ENCODE measurements at places on chromosomes 2 and 18. TPM values are rescaled to one million over a fixed set of nuclear protein-coding genes. Genes with fewer than 3 reads are reported as not detected.

Gene LIPG
- total RNA-seq: 0.08 TPM

Gene NEU4
- not detected for total RNA-seq

Gene APLF
- 2.8 TPM for total RNA-seq

Gene KLHL41
- total RNA-seq: 0.25 TPM

Gene PSMG2
- 114 TPM for total RNA-seq

Gene NUP35
- 41.9 TPM for total RNA-seq

Gene DSC2
- not detected for total RNA-seq

Gene RFX8
- 0.11 TPM for total RNA-seq

Gene RAB6C
- total RNA-seq: 0.06 TPM

Gene TXNDC2
- not detected for total RNA-seq

Gene MERTK
- 0.51 TPM for total RNA-seq

Gene NR4A2
- 34.7 TPM for total RNA-seq

Gene METTL8
- 55.8 TPM for total RNA-seq

Gene ARHGAP25
- 64.0 TPM for total RNA-seq

Gene HK2
- total RNA-seq: 104 TPM

Gene CGREF1
- total RNA-seq: 4.7 TPM

Gene ASB18
- not detected for total RNA-seq

Gene ADI1
- total RNA-seq: 29.2 TPM

Gene SAG
- 0.15 TPM for total RNA-seq

Gene AMER3
- total RNA-seq: not detected

Gene VIT
- not detected for total RNA-seq

Gene SIX3
- total RNA-seq: not detected

Gene EHD3
- total RNA-seq: 1.7 TPM

Gene TMEM247
- total RNA-seq: not detected

Gene ANKRD53
- total RNA-seq: not detected

Gene GAREM1
- 0.04 TPM for total RNA-seq

Gene CUL3
- total RNA-seq: 89.6 TPM

Gene XIRP2
- total RNA-seq: not detected

Gene RND3
- total RNA-seq: not detected

Gene RNF152
- total RNA-seq: 0.21 TPM

Gene MYO1B
- 11.2 TPM for total RNA-seq

Gene SERPINB4
- not detected for total RNA-seq

Gene SLC4A5
- 1.6 TPM for total RNA-seq

Gene ZSWIM2
- total RNA-seq: not detected

Gene SEMA4C
- total RNA-seq: 13.4 TPM

Gene SLC4A3
- 0.08 TPM for total RNA-seq

Gene C2orf66
- not detected for total RNA-seq

Gene TOGARAM2
- 6.4 TPM for total RNA-seq

Gene CNTNAP5
- not detected for total RNA-seq

Gene FAM98A
- total RNA-seq: 78.8 TPM

Gene HOXD11
- total RNA-seq: not detected

Gene C2orf81
- total RNA-seq: 3.8 TPM

Gene SLC20A1
- 111 TPM for total RNA-seq

Gene EGR4
- total RNA-seq: 0.48 TPM

Data from activated CD8-positive, alpha-beta memory T cell treated with anti-CD3 and anti-CD28 coated beads for 36 hours (primary cell).